Osteocyte (in vitro differentiated cells): ENCODE measurements at places on chromosomes 1 and 21. TPM values are rescaled to one million over a fixed set of nuclear protein-coding genes. Genes with fewer than 3 reads are reported as not detected.

- DNase-seq: no peak
Measured at GRCh38 chr1:109237512-109237911, 11.8 kb upstream of the CELSR2 start.

DNA sequence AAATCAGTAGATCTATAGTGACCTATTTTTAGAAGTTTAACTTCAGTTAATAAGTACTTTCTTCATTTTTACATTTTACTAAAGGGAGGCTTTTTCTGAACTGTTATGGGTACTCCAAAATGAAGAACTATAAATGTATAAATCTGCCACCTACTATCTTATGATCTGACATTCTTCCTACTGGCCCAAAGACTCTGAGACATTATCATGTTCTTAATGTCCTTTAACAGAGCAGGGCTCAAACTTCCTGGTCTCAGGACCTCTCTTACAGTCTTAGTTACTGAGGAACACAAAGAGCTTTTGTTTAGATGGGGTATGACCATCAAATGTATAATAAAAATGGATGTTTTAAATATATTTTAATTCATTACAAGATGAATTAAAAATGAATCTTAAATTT is 8.9 kb downstream of the TRIM33 start:
- DNase-seq: no peak

- no peak for DNase-seq
Measured at GRCh38 chr1:111570781-111571181, 48.8 kb upstream of the RAP1A start.

The MAP1LC3C gene
- 0.81 TPM in 1 of 2 replicates, not detected in the other for total RNA-seq

- no peak for DNase-seq
Measured at GRCh38 chr1:55369474-55369873, 154.3 kb upstream of the USP24 start.

GRCh38 chr1:117389284-117389683 is 22.0 kb downstream of the MAN1A2 start:
- no peak for DNase-seq

DNA sequence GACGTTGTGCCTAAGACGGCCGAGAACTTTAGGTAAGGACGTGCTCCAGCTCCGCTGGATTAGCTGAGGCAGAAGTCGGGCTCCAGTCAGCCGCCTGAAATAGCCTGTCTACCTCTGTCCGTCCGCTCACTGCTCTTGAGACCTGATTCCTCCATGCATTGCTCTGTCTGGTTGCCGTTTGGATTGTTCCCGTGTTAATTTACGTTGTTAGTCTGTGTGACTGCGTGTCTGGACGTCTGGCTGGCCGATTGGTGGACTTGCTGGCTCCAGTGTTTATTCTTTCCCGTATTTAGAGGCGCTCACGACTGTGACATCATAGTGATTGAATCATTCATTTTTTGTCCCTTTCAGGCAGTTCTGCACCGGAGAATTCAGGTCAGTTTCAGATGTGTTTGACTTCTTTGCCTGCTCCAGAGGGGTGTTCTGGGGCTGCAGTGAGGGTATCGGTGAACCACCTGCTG is 684 bp downstream of the PPIH start:
- no peak for DNase-seq

DNA sequence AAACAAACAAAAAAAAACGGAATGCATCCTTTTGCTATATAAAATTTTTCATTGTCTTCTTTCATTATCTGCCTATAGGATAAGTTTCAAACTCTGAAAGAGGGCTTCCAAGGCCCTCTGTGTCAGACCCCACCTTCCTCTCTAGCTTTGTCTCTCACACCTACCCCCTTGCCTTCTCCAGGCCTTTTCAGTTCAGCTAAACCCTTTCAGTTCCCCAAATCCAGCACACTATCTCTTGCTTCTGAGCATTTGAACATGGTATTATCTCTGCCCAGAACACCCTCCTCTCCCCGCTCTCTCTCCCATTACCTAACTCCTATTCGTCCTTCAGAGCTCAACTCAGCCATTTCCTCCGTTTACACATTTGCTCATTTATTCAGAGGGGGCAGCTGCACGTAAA is 35.7 kb downstream of the C1orf216 start:
- DNase-seq: no peak

The TNFSF18 gene
- not detected in 2 replicates for total RNA-seq

The KCNE2 gene
- 0.56 TPM in 1 of 2 replicates, not detected in the other for total RNA-seq

GRCh38 chr1:19809044-19809750 is 5.9 kb downstream of the RNF186 start:
- DNase-seq: no peak

DNA sequence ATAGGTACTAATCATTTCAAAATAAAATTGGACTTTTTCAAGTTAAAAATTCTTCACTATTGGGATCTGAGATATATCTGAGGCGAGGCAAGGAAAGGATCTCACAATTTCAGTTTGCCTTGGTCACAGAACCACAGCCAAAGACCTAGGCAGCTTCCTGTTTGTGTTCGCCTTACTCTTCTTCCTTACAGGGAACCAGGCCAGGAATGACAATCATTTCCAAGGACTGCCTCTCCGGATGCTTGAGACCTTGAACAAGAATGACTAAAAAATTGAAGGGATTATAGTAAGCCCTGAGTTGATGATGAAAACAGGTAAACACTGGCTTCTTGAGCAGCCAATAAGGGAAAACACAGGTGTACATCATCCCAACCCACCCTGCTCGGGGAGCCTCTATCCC is 35.2 kb upstream of the SERBP1 start:
- no peak for DNase-seq

The RBM8A gene
- 108 and 114 TPM in 2 replicates for total RNA-seq

- no peak for DNase-seq
Measured at GRCh38 chr1:29259802-29260441, 23.6 kb downstream of the PTPRU start.

DNA sequence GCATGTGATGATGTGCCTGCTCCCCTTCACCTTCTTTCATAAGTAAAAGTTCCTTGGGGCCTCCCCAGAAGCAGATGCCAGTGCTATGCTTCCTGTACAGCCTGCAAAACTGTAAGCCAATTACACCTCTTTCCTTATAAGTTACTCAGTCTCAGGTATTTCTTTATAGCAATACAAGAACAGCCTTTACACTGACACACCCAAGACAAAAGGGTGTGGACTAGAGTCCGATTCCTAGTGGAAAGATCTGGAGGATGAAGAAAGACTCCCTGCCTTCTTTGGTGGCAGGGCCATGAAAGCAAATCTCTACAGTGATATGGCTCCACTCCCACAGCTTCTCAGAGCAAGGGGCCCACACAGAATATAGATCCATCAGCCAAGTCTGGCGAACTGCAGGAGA is 209.7 kb upstream of the ST6GALNAC5 start:
- no peak for DNase-seq

The ATAD3A gene
- 30.0 and 31.7 TPM in 2 replicates for total RNA-seq

The CA6 gene
- total RNA-seq: not detected in 2 replicates

The ATP6V1G3 gene
- total RNA-seq: not detected in 2 replicates

GRCh38 chr1:237556911-237557310 is 333.8 kb downstream of the ZP4 start:
- DNase-seq: no peak

DNA sequence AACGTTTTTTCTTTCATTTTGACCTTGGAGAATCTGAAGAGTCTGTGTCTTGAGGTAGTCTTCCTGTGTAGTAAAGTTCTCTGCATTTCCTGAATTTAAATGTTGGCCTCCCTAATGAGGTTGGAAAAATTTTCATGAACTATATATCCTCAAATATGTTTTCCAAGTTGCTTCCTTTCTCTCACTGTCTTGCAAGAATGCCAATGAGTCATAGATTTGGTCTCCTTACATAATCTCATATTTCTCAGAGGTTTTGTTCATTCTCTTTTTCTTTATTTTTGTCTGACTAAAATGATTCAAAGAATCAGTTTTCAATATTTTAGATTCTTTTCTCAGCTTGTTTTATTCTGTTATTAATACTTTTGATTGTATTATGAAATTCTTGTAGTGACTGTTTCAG is 87.6 kb downstream of the DRAM2 start:
- no peak for DNase-seq

GRCh38 chr1:41773144-41773591 is 145.6 kb downstream of the HIVEP3 start:
- no peak for DNase-seq

GRCh38 chr1:9859281-9860014 is 35.7 kb upstream of the CLSTN1 start:
- no peak for DNase-seq

- no peak for DNase-seq
Measured at GRCh38 chr1:85394130-85394529, 70.8 kb downstream of the DDAH1 start.

GRCh38 chr1:179510038-179510437 is 65.7 kb downstream of the NPHS2 start:
- no peak for DNase-seq

DNA sequence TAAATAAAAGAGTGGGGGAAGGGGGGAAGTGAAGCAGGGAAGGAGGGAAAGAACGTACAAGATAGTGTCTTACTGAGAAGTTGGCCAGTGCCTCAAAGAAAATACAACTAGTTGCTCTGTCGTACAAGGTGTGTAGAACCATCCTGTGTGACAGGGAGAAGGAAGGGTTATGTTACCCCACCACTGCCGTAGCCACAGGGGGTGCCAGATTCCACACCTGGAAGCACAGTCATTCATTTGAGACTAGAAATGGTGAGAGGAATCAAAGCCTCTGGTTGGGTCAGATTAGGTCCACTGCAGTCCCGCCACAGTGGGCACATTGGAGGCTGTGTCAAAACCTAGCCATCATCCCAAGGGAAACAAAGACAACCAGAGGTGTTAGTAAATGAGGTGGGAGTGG is 2.7 kb upstream of the ERI3 start:
- no peak for DNase-seq

The HCRTR1 gene
- total RNA-seq: 0.50 and 0.73 TPM in 2 replicates

The DEPDC1 gene
- total RNA-seq: 4.9 and 6.5 TPM in 2 replicates

DNA sequence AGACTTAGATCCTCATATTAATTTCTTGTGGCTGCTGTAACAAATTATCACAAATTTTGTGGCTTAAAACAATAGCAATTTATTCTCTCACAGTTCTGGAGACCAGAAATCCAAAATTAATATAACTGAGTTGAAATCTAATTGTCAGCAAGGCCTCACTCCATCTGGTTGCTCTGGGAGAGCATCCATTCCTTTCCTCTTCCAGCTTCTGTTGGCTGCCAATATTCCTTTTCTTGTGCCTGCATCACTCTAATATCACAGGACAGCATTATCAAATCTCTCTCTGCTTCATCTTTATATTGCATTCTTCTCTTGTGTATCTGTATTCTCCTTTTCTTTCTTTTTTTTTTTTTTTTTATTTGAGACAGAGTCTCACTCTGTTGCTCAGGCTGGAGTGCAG is 9.3 kb downstream of the SLC35A3 start:
- DNase-seq: no peak

DNA sequence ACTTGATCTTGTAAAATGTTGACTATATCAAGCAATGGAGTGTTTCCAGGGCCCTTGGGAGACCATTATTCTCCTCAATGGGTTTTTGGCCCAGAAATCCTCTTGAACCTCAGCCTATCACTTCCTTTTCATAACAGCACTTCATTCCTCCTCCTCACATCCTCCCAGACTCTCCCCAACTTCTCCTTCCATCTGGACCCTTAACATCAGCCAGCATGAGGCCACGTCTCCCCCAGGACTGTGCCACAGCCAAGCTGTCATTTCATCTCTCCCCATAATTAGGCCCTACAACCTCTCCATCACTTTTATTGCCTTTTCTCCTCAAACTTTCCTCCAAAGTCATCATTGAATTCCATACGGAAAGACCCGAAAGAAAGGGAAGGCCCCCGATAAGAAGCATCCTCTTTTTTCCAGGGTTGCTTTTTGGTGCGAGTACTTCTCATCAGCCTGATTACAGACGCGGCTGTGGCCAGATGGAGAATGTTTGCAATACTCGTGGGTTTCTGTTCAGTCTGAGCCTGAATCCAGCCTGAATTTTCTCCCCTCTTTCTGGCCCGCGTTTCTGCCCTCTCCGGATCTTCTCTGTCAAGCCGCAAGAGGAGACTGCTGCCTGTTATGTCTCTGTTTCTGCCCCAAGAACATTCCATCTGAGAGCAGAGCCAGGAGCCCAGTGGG is 52.7 kb upstream of the SLC25A33 start:
- DNase-seq: no peak

DNA sequence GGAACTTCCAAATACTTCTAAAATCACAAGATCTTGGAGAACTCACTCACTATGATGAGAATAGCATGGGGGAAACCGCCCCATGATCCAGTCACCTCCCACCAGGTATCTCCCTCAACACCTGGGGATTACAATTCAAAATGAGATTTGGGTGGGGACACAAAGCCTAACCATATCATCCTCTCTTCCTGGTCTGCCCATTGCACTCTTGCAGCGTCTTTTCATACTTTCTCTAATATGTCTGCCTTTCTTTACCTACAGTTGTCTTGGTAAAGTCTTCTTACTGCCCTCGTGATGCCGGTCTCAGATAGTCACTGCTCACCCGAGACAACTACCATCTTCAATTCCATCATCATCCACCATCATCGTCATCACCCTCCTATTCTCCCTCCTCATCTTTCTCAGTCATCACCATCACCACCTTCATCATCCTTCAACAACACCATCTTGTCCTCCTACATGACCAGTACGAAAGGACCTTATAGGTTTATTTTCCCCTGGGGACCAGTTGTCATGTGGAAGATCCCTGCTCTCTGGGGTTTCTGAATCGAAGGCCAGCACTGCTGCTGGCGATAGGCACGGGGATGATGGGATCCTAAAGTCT is 58.5 kb upstream of the CASZ1 start:
- no peak for DNase-seq

DNA sequence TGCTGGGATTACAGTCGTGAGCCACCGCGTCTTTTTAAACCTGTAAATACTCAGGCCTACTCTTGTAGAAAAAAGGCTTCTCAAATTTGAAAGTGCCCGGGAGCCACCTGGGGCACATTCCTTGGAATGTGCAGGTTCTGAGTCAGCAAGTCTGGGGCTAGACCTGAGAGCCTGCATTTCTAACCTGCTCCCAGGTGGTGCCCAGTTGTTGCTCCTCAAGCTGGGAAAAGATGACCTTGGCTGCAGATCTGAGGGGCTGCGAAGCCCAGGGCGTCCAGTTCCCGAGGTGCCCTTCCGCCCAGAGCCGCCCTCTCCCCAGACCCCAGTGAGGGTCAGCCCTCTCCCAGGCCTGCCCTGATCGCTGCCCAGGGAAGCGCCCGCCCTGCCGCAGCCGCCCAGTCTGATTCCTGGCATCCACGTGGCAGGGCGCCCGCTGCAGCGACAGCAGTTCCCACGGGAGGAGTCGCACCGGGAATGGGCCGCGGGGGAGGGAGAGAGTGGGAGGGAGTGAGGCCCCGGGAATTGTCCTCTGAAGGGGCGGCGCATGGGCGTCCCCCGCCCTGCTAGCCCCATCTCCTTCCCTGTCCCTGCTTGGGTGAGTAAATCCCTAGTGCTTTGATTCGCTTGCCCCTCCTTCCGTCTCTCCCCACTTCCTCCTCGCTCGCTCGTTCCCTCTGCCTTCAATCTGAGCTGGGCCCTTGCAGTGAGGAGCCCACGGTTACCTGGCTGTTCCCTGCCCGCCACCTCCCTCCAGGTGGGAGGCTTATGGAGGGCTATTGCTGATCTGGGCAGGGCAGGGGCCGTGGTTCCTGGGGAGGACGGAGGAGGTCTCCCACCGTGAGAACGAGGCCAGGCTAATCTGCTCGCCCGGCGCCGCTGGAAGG is 18.8 kb upstream of the TENT5B start:
- DNase-seq: no peak

DNA sequence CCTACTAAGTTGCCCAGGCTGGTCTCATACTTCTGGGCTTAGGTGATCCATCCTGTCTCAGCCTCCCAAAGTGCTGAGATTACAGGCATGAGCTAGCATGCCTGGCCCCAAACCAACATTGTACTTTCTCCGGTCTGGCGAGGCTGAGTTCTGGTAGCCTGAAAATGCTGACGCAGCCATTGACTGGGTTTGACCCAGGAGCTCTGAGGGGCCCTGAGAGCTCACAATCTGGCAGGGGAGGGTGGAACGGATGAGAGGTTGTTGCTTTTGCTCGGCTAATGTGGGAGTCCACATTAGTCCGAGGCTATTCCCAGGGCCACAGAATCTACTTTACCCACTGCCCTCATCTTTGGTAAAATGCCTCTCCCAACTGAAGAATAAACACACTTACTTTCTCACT is 35.1 kb upstream of the PARP1 start:
- no peak for DNase-seq
